Activated CD8-positive, alpha-beta T cell treated with anti-CD3 and anti-CD28 coated beads, Interleukin-2, amount 10 ng/mL, durations not matched to agents 7 days and 5 days (primary cell): ENCODE measurements at places on chromosomes 3 and 15. TPM values are rescaled to one million over a fixed set of nuclear protein-coding genes. Genes with fewer than 3 reads are reported as not detected.

- H3K4me3 ChIP-seq, result no peak overlapping the region
- peak overlapping the region; percentile 2 for H3K27ac ChIP-seq
- peaks cover 23% of the 10 kb centered on the region for H3K27me3 ChIP-seq
These were observed 86.3 kb downstream of the FAM81A start for GRCh38 chr15:59524331-59524731.

- peaks cover 6% of the 10 kb centered on the region for H3K36me3 ChIP-seq
- no peaks in the 10 kb centered on the region for H3K27me3 ChIP-seq
- H3K4me3 ChIP-seq, result no peak overlapping the region
- no peak for DNase-seq
- no peak overlapping the region for H3K27ac ChIP-seq
- no peaks in the 10 kb centered on the region for H3K4me1 ChIP-seq
These were observed 100.4 kb downstream of the MCTP2 start for GRCh38 chr15:94331731-94332130.

GRCh38 chr3:94162700-94163099, 99.8 kb downstream of the NSUN3 start:
- DNase-seq, result no peak
- H3K27me3 ChIP-seq, result no peaks in the 10 kb centered on the region
- H3K4me1 ChIP-seq, result no peaks in the 10 kb centered on the region

GRCh38 chr15:45386974-45387373, 8.6 kb upstream of the GATM start:
- no peak for DNase-seq
- H3K27ac ChIP-seq, result no peak overlapping the region
- no peak overlapping the region for H3K4me3 ChIP-seq
- H3K4me1 ChIP-seq, result no peaks in the 10 kb centered on the region

DNA sequence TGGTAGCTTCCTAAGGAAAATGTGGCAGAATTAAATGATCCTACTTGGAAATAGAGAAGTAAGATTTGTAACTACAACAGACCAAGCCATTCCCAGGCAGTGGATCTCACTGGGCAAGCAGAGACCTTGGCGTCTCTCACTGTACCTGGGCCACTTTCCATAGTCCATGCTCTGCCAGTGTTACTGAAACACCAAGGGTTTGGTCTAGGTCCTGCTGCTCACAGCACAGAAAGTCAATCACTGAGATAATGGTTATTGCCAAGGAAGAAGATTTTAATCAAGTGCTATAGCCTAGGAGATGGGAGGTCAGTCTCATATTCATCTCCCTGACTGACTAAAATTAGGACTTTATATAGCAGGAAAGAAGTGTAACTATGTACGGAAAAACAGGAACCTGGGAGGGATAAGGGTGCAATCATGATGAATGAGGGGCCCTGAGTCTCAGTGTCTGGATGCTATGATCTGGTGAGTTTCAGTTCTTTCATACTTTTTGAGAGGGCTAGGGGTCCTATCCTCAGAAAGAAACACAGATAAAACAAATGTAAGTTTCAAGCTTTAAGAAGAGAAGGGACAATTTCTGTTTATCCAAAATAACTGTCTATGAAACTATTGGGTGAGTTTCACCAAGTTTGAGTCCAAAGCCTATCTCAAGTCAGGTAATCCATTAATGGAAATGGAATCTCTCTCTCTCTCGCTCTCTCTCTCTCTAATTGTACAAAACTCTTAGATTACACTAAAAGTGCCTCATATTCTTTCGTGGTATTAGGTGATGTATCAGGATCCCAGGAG, 20.6 kb downstream of the GPR15 start:
- no peak for DNase-seq
- peaks cover 89% of the 10 kb centered on the region for H3K4me1 ChIP-seq
- H3K4me3 ChIP-seq, result peak overlapping the region; percentile 89
- peak overlapping the region; percentile 97 for H3K27ac ChIP-seq
- no peaks in the 10 kb centered on the region for H3K27me3 ChIP-seq

DNA sequence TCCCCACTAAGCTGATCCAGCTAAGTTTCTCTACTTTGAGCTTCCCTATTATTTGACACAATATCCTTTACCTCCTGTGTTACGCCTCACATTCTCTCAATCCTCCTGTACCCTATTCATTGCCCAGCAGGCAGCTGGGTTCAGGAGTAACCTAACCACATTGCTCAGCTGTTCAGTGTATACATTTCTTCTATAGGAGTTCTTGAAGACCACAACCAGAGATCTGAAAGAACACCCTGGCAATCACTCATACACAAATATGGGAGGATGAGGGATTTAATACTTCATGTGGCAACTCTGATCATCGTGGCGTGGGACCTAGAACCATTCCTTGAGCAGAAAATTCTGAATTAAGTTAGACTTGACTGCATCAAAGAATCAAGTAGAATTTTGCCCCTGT, 346.8 kb upstream of the ARPP21 start:
- H3K4me3 ChIP-seq, result no peak overlapping the region
- H3K36me3 ChIP-seq, result no peaks in the 10 kb centered on the region
- peaks cover 10% of the 10 kb centered on the region for H3K4me1 ChIP-seq
- peaks cover 7% of the 10 kb centered on the region for H3K27me3 ChIP-seq
- no peak for DNase-seq
- no peak overlapping the region for H3K27ac ChIP-seq

- no peak overlapping the region for H3K27ac ChIP-seq
- no peaks in the 10 kb centered on the region for H3K36me3 ChIP-seq
- H3K27me3 ChIP-seq, result no peaks in the 10 kb centered on the region
- H3K4me1 ChIP-seq, result no peaks in the 10 kb centered on the region
- no peak overlapping the region for H3K4me3 ChIP-seq
These were observed 339.8 kb upstream of the RARB start for GRCh38 chr3:25088284-25088683.

DNA sequence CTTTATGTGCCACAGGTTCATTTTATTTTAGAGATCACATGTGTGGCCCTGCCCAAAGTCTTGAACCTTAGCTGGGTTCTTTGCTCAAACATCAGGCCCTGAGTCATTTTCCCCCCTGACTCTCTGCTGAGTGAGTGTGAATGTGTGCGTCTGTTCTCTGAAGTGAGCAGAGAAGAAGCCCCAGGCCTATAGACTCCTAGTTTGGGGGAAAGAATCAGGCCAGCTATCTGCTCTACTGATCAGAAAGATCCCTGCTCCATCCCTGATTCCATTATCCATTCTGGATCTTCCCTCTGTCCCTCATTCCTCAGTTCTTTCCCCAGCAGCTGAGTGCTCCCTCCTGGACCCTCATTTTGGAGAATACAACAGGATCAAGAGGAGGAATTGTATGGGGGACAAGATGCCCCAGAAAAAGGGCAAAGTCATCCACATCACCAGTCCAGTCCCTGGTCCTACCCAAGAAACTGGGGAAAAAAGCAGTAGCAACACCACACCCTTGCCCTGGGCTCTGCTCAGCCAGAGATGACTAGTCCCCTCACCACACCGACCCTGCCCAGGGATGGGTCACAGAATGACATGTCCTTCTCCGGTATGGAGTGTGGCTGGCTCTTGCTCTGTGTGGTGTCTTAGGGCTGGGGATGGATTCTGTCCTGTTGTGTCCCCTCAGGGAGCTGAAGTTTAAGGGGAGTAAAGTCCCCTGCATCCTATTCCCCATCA, 3.2 kb downstream of the DUOX1 start:
- no peak overlapping the region for H3K4me3 ChIP-seq
- peaks cover 63% of the 10 kb centered on the region for H3K27me3 ChIP-seq
- peaks cover 7% of the 10 kb centered on the region for H3K4me1 ChIP-seq
- no peak for DNase-seq
- no peak overlapping the region for H3K27ac ChIP-seq

DNA sequence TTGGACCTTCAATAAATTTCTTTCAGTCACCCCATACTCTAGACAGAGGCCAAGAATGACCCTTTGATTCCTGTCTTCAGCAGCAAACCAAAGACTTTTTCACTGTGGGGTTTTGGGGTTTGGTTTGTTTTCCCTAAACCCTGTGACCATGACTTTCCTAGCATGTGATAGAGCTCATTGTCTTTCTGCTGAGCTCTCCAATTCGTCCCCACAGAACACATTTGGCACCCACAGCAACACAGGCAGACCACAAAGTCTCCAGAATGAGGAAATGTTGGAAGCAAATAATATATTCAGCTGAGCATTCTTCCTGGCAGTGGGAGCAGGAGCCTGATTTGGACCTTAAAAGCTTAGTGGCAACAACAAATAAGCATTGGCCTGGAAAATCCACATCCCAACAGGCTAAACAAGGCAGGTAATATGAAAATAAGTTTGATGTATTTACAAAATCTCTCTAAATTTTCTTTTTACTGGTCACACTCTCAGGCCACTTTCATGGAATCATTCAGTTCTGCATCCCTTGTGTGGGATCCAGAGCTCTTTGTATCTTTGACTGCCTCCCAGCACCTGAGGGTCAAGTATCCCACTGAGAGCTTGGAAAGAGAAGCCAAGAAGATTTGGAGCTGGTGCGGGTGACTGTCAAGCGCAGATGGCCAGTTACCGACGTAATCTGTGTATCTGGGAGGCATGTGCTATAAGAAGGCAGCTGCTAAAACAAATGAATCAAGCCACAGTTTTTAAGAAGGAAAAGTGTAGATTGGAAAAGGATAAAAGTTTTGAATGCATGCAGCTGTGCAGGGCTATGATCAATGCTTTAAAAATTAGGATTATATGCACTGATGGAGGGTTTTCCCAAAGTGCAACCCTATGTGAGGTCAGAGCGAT, 36.5 kb upstream of the CPB1 start:
- H3K4me3 ChIP-seq, result no peak overlapping the region
- no peaks in the 10 kb centered on the region for H3K27me3 ChIP-seq
- H3K36me3 ChIP-seq, result no peaks in the 10 kb centered on the region
- DNase-seq, result no peak
- no peak overlapping the region for H3K27ac ChIP-seq

DNA sequence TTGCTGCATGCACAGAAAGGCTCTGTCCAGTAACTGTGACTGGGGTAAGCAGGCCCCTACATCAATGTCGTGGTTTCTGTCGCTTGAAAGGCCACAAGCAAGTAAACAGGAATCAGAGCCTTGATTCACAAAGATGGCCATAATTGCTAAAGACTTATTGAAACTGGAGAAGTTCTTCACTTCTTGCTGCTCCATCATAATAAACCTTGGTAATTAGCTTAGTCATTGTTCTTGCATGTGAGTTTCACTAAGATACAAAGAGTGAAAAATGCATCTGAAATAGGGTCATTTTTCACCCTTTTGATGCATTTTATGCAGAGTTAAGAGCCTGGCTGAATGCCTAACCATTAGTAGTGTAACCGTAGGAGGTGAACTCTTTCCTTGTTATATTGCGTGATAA, 3.2 kb downstream of the SEMA6D start:
- H3K4me1 ChIP-seq, result peaks cover 3% of the 10 kb centered on the region
- H3K27ac ChIP-seq, result no peak overlapping the region
- no peaks in the 10 kb centered on the region for H3K36me3 ChIP-seq
- H3K27me3 ChIP-seq, result peaks cover 32% of the 10 kb centered on the region

- no peaks in the 10 kb centered on the region for H3K4me1 ChIP-seq
- H3K4me3 ChIP-seq, result no peak overlapping the region
- peaks cover 12% of the 10 kb centered on the region for H3K27me3 ChIP-seq
- H3K27ac ChIP-seq, result no peak overlapping the region
- DNase-seq, result no peak
- H3K36me3 ChIP-seq, result no peaks in the 10 kb centered on the region
These were observed 45.3 kb downstream of the ALDH1L1 start for GRCh38 chr3:126135071-126135405.

- H3K4me3 ChIP-seq, result no peak overlapping the region
- no peak overlapping the region for H3K27ac ChIP-seq
- peaks cover 2% of the 10 kb centered on the region for H3K27me3 ChIP-seq
These were observed 100.0 kb downstream of the ALCAM start for GRCh38 chr3:105466495-105467404.

GRCh38 chr15:82539691-82540054, 584 bp downstream of the RPS17 start:
- H3K4me1 ChIP-seq, result peaks cover 45% of the 10 kb centered on the region
- no peak for DNase-seq
- peak overlapping the region; percentile 97 for H3K4me3 ChIP-seq
- peaks cover 58% of the 10 kb centered on the region for H3K36me3 ChIP-seq

The ST8SIA2 gene
- total RNA-seq, result not detected
